Stimulated activated CD4-positive, alpha-beta T cell treated with anti-CD3 and anti-CD28 coated beads, Interleukin-12 subunit alpha, Interleukin-12 subunit beta, amount 100 ng/mL, for 24 hours (primary cell): ENCODE measurements at places on chromosomes 12 and 14.

DNA sequence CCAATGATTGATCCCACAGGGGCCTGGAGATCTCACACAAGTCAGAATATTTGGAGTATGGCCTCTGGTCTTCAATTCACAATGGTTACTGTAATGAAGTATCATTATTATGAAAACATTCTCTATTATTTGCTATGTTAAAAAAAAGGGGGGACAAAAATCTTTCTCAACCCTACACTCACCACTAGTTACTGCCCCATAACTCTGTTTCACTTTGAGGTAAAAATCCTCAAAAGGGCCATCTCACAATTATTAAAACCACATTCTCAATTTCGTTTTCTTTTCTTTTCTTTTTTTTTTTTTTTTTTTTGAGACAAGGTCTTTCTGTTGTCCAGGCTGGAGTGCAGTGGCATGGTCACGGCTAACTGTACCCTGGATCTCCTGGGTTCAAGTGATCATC, 59.6 kb upstream of the KCNC2 start:
- no peak for DNase-seq

- no peak for DNase-seq
Observed at GRCh38 chr14:101005447-101005846, 101.9 kb upstream of the RTL1 start.

DNA sequence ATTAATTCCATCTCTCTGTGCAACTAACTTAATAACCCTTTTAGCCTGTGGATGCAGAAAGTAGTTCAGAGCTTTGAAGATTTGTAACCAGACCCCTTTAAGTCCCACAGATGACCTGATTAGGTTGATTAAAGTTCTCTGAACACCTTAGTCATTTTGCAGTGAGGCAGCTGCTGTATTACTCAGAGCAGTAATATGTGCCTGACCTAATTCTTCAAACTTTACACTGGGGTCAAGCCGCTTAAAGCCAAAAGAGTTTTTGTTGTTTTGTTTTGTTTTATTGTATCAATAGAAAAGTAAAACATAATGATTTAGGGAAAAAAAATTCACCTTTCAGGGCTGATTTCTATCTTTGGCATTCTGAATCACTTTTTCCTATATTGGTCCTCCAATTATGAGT, 78.6 kb upstream of the PLEKHG7 start:
- DNase-seq = no peak

DNA sequence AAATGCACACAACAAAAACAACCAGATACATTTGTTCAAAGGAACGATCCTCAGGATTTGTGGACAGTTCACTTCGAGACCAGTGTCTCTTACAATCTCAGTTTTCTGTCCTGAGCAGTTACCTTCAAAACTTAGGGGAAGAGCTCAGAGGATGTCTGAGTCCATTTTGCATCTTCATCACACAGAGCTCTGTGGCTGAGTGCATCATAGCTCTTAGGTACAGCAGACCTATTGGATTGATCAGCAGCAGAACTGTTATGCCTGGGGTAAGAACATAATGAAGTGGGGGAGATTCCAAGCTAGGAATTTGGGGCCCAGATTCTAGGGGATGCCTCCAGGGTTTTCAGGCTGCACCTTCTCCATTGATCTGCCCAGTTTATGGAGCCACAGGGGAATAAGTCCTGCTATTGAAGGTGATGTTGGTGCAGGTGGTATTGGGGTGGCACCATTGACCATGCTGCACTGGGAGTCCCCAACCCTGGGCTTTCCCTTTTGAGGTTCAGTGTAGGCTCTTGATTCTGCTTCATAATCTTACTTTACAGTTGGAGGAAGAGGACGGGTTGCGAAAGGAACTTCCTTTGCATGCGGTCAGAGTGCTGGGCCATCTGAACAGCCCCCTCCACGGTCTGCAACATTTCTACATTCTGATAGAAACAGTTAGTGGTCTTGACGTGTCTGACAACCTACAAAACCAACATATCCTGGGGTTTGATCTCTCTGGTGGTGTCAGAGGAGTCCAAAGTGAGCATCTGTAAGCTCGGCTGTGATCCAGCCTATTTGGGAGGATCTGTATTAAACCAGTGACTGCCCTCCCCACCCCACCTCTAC, 112.8 kb downstream of the CHST11 start:
- no peak for DNase-seq

- DNase-seq = no peak
Observed at GRCh38 chr12:75207338-75208083, 2.1 kb downstream of the KCNC2 start.

GRCh38 chr14:93675651-93676050, 112.6 kb downstream of the PRIMA1 start:
- DNase-seq = no peak

DNA sequence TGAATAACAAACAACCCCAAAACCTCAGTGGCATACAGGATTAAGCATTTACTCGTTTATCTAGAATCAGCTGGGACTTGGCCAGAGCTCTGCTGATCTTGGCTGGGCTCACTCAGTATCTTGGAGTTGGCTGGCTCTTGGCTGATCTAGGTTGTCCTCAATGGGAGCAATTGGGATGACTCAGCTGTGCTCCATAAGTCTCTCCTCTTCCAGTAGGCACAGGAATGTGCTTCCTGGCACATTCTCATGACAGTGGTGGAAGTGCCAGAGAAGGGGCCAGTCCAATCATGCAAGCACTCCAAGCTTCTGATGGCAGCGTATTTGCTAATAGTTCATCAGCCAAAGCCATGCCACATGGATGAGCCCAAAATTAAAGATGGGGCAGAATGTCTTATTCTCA, 41.7 kb upstream of the ANO4 start:
- DNase-seq = no peak

- no peak for DNase-seq
Observed at GRCh38 chr12:100646896-100647295, 73.4 kb downstream of the GAS2L3 start.

- DNase-seq = no peak
Observed at GRCh38 chr12:132076711-132077110, 67.4 kb downstream of the DDX51 start.

DNA sequence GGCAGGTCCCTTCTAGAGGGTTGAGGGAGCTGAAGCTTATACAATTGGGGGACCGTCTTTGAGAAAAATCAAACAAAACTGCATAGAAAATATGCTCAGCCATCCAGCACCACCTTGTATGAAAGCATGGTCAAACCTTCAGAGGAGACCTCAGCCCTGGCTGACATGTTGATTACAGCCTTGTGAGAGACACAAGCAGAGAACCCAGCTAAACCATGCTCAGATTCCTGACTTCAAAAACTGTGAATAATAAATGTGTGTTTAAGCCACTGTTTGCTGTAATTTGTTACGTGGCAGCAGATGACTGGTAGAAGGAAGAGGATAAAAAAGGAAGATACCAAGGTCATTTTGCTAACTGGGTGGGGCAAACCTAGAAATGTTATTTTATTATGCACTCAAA, 115.7 kb downstream of the NUAK1 start:
- no peak for DNase-seq

- DNase-seq = no peak
Observed at GRCh38 chr12:58541300-58541690, 379.0 kb downstream of the LRIG3 start.

- no peak for DNase-seq
Observed at GRCh38 chr14:103284574-103285467, 49.2 kb upstream of the EIF5 start.

DNA sequence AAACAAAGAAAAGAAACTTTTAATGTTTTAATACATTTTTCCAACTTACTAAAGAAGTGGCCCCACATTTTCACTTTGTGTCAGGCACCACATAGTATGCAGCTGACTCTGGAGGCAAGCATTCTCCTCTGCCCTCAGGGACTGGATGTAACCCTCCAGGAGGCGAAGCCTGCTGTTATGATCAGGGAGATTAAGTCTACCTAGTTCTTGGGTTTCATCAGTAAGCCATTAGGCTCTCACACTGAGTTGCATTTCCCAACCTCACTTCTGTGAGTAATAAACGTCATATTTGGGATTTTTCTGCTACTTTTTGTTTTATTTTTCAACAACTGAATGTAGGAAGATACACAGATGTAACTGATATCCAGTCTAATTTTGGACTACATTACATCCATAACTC, 101.2 kb upstream of the LRFN5 start:
- DNase-seq = no peak

DNA sequence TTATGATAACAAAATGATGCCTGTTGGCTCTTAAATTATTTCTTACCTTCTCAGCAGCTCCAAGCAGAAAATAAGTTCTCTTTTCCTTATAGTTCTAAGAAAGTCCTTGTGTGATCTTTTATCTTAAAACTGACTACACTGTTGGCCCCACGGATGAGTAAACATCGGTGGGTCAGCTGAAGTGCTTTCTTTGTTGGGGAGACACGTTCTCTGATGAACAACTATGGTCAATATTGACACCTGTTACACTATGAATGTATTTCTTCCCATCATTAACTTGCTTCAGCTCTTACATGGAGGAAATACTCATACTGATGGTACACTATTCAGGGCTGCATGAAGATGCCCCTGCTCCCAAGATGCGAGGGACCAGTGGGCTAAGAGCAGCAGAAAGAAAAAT, 110.8 kb upstream of the EEA1 start:
- DNase-seq = no peak

DNA sequence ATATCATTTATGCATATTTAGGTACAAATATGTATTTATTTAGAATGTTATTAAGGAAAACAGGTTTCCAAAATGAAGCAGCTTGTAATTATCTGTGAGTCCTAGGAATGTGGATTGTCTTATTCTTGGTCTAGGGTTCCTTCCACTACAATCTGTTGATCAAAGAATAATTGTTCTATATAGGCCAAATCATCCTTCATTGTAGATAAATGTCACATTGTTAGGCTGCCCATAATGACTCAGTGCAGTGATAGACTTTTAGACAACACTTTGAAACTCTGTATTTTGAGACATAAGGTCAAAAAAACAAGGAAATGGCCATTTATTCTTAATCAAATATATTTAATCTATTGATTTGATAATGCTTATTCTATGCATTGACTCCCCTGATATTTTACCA, 283.0 kb downstream of the ACSS3 start:
- no peak for DNase-seq

DNA sequence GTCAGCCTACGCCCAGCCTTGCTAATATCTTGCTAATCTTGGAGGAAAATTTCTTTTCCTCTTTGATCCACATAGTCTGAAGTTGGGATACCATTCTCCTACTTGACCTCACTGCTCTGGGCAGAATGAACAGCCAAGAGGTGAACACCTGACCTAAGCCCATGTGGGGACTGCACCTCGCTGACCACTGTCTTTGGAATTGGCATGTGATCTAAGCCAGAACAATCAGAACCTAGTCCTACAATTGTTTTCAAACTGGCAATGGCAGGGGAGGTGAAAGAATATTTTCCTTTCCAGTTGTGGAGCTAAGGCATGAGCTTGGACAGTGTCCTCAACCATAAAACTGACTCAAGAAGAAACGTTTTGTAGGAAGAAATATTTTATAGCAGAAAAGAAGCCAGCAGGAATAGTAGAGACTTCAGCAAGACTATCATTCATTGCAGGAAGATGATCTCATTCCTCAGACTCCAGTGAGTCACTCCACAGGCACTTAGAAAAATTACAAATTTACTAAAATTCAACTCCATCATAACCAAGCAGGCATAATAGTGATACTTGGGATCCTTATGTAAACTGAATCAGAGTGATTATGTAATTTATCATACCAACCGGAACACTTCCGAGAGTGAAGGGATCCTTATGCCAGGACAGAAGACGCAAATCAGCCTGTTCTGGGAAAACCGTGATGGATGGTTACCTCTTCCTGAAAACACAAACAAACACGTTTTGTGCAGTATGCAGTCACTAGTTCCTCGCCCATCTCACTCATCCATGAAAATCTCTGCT, 14.7 kb downstream of the PTPRO start:
- DNase-seq = no peak

DNA sequence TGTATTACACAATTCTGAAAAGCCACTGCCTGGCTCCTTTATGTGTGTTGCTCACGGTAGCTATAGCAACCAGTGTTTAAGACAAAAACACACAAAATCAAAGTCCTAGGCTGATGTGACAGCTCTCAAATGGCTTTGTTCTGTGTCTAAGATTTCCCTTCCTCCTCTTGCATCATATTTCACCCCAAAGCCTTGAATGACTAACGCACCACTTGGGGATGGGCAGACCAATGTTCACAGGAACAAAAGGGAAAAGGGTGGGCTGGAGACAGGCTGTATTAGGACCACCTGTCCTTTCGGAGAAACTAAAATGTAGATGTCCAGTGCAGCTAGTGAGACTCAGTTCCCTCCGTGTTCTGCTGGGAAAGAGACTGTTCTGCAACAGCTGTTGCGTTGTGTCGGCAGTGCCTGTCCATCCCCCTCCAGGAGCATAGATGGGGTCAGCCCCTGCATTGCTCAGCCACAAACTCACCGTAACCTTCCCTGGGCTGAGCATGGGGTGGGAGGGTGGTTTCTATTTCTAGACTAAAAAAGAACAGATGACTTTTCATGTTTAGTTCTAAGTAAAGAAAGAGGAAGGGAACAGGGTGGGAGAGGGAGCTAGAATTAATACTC, 26.8 kb upstream of the DAAM1 start:
- DNase-seq = no peak

GRCh38 chr12:70213707-70214106, 29.5 kb upstream of the CNOT2 start:
- no peak for DNase-seq

- no peak for DNase-seq
Observed at GRCh38 chr12:93167331-93167730, 210.4 kb upstream of the NUDT4 start.

GRCh38 chr12:6378709-6379472, 3.5 kb upstream of the SCNN1A start:
- no peak for DNase-seq

- DNase-seq = no peak
Observed at GRCh38 chr14:60771117-60771516, 36.6 kb downstream of the MNAT1 start.

- DNase-seq = no peak
Observed at GRCh38 chr12:51025338-51025835, 797 bp downstream of the SLC11A2 start.

- DNase-seq = no peak
Observed at GRCh38 chr12:82968631-82969367, 282.1 kb downstream of the TMTC2 start.

- DNase-seq = no peak
Observed at GRCh38 chr14:98501836-98502235, 770.2 kb downstream of the BCL11B start.

DNA sequence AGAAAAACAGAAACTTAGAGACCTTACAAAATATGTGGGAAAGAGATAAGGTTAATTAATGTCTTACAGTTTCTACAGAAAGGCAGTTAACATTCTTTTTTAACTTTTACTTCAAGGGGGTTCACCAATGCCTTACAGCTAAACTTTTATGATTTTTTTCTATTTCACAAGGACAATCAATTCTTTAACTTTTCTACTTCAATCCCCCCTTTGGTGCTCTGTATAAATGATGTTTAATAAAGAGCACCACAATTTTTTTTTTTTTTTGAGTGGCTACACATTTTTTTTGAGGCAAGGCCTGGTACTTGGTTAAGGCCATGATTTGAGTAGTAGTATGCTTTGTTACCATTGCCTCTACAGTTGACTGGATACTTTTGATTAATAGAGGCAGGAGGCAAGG, 279.6 kb downstream of the PRKD1 start:
- DNase-seq = no peak
